ENCODE measurements at places on chromosomes 4 and X.

GRCh38 chr4:165361810-165362209, 17.0 kb upstream of the CPE start:
- DNase-seq: no peak

GRCh38 chrX:153623310-153624029, 23.5 kb upstream of the DUSP9 start:
- no peak for DNase-seq

- DNase-seq: no peak
Measured at GRCh38 chrX:152212969-152213368, 74.6 kb upstream of the MAGEA10 start.

- DNase-seq: peak; percentile 8
Measured at GRCh38 chr4:96035727-96036126, 195.8 kb downstream of the PDHA2 start.

DNA sequence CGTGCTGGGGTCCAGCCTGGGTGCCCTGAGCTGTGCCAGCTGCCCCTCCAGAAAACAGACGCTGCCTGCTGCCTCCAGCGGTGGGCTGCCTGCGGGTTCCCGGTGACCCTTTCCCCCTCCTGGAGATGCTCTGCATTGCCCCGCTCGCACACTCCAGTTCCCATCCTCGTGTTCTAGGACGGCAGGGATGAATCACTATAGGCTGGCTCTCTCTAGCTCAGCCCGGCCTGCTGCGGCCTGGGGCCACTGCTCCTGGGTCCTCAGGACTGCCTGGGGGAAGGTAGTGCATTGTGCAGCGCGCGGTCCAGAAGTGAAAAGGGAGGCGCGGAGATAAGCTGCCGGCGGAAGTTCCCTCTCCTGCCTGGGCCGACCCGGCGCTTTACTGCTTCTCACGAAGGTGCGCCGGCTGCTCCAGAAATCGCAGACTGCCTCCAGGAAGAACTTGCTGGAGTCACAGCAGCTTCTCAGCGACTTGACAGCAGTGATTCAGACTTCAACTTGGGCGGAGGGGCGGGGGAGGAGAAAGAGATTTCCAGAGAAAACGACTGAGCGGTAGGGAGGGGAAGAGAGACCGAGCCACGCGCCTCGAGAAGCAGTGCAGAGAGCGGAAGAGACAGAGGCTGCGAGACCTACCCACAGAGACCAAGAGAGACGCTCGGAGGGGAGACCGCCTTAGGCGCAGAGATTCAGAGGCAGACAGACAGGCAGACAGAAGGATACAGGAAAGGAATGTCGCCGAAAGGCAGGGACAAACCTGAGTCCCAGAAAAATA, 6.7 kb upstream of the MSX1 start:
- no peak for DNase-seq

- DNase-seq: no peak
Measured at GRCh38 chrX:116413273-116413672, 23.1 kb upstream of the SLC6A14 start.

DNA sequence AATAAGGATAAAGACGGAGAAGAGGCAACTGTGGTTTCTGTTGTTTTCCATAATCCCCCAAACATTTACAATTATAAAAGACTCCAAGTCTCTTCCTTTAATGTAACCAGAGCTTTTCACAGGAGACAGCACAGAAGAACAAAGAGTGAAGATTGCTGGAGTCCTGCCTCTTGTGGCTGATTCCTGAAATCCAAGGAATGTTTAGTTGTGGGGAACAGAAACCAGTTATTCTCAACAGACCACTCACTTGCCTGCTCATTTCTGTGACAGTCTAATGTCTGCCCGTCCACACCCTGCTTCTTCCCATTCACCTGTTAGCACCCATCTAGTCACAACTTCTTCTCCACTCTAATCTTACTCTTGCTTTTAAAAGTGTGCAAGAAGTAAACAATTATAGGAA, 12.1 kb downstream of the TEX13B start:
- no peak for DNase-seq

DNA sequence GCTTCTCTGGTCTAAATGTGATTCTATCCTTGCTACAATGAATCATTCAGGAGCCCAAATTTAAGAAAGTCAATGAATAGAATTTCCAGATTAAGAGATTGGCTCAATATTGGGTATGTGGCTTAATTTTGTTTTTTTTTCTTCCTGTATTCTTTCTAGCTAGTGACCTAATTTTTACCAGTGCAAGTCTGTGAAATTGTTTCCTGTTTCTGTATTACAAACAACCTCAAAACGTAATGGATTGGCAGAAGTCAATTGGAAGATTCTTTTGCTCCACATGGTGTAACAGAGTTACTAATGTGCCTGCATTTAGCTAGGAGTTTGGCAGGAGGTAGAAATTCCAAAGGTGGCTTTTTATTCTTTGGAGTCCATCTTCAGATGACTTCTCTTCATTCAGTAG, 17.6 kb downstream of the DYNLT3 start:
- DNase-seq: no peak

GRCh38 chr4:76406081-76406480, 14.9 kb downstream of the CCDC158 start:
- DNase-seq: no peak

- no peak for DNase-seq
Measured at GRCh38 chr4:77734928-77735327, 84.2 kb downstream of the CNOT6L start.

GRCh38 chrX:10101269-10101668, 55.5 kb upstream of the CLCN4 start:
- DNase-seq: peak; percentile 15

GRCh38 chr4:172838111-172838510, 330.5 kb upstream of the GALNT7 start:
- DNase-seq: peak; percentile 71

GRCh38 chr4:166913926-166914325, 320.4 kb downstream of the SPOCK3 start:
- no peak for DNase-seq

DNA sequence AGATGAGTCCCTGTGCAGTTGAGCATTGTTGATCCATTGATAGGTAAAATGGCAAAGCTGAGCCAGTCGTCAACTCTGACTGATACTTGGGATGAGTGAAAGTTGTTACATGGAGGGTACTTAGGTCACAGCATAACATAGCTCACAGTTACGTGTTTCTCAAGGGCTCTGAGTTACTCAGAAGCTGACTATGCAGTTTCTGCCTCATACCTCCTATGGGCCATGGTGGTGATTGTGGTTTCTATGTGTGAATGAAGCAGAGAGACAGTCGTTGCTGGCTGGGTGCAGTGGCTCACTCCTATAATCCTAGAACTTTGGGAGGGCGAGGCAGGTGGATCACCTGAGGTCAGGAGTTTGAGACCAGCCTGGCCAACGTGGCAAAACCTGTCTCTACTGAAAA, 30.8 kb downstream of the FRMPD3 start:
- no peak for DNase-seq

Data from NCI-H69 (cell line).